Cortex of kidney (tissue), 1 donor: ENCODE measurements at places on chromosomes 5 and 9.

DNA sequence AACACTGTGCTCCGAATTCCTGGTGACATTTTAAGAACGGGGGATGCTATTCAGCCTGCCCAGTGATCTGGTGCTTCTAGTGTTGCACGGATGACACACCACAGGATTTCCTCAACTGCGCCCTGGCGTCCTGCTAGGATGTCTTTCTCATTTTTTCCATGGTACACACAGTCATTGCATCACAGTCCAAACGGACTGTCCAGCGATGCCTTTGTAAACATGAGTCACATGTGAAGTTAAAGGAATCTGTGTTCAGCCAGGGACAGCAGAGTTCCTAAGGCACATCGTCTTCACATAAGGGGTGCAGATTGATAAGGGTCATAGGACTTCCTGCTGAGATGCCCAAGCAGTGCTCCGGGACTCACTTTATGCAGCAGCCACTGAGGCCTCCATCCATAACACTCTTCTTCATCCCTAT is 9.3 kb upstream of the PTPN3 start:
- DNase-seq = no peak

DNA sequence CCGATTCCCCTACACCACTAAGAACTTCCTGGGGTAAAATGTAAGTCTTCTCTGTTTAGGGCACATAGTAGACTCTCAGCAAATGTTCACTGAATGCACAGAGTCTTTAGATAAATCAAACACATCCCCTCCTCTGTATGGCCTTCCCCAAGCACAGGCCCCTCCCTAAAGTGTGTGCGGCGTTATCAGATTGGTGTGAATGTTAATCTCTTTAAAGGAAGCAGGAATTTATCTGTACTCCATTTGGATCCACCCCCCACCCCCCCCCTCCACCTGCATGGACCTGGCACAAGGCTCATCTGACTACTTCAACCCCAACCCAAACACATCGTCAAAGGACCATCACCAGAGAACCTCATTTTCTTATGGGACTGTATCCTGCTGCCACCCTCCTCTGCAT is 6.3 kb downstream of the PCDH1 start:
- DNase-seq = no peak

DNA sequence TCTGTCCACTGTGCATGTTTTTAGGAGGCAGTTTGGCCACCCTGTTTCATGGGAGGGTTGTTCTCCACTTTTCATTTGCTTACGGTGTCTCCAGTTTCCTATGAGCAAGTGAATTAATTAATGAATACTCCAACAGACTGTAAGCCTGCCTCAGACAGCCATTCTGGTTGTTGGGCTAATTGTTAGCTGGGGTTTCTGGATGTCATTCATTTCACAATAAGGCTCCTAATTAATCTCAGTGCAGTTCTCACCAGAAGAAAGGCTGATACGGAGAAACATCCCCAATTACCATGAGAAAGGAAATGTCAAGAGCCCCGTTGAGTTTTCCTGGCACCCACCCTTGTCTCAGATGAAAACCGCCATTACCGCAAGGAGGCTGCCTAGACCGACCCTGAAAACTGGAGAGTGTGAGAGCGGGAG is 75.8 kb downstream of the MAP1B start:
- no peak for DNase-seq

GRCh38 chr9:101671567-101671966 is 66.9 kb downstream of the GRIN3A start:
- no peak for DNase-seq

DNA sequence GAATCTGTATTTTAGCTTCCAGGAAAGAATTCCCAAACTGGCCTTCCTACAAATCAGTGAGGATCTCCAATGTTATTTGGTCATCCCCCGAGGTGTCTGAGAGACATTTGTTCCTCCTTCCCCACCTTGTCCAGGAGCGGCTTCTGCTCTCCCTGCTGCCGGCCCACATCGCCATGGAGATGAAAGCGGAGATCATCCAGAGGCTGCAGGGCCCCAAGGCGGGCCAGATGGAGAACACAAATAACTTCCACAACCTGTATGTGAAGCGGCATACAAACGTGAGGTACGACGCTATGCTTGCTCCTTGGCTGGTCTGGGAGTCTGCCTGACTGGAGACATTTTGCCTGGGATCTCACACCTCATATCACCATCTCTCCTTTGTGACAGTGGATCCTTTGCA is 160.4 kb downstream of the CFAP90 start:
- no peak for DNase-seq

DNA sequence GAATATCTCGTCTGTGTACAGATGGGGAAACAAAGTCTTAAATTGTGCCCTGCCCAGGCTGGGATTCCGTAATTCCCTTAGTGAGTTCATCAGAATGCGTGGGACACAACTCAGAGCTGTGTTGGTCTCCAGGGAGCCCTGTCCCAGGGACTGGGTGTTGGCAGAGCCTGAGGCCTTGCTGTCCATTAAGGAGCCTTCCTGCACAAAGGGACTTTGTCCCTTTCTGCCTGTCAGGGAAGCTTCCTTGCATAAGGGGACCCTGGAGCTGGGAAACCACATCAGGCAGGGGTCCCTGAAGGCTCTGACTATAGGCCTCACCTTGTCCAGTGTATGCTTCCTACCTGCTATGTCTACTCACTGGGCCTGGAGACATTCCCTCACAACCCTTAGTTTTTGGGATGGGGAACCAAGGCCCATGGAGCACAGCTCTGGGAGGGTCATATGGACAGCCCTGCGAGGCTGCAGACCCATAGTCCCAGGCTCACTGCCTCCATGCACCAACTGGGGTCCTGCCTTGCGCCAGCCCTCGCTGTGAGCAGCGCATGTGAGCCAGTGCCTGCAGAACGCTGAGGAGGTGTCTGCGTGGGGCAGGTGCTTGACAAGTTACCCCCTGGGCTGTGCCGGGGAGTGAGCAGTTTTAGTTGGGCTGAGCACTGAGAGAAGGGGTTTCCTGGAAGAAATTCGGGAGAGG is 1.6 kb downstream of the CARD19 start:
- no peak for DNase-seq
